SK-N-MC (cell line): ENCODE measurements at places on chromosomes 12 and 14.

GRCh38 chr12:76571256-76571655 lies 11.7 kb upstream of the OSBPL8 start:
- DNase-seq: no peak

GRCh38 chr14:90153429-90153828 lies 91.6 kb downstream of the KCNK13 start:
- no peak for DNase-seq

- DNase-seq: peak; percentile 32
Measured at GRCh38 chr14:88005978-88006851, 1.3 kb downstream of the GPR65 start.

DNA sequence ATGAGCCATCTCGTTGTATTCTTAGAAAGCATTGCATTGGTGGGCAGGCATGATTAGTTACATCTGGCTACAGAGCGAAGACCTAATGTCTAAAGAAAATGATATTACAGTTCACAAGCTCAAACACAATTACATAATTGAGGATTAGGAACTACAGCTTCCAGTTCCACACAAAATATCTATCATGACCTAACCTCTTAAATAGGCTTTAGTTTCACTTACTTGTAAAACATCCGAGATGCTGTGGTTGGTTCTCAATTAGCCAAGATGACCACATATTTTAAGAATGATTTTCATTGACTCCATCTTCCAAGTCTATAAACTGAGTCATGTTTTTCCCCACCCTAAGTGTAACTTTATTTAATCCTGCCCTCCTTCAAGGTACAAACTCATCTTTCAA lies 69.5 kb downstream of the LRIG3 start:
- DNase-seq: no peak

- DNase-seq: no peak
Measured at GRCh38 chr12:79883216-79883615, 51.7 kb downstream of the PPP1R12A start.

- no peak for DNase-seq
Measured at GRCh38 chr12:96398424-96399119, 1.7 kb downstream of the CDK17 start.

DNA sequence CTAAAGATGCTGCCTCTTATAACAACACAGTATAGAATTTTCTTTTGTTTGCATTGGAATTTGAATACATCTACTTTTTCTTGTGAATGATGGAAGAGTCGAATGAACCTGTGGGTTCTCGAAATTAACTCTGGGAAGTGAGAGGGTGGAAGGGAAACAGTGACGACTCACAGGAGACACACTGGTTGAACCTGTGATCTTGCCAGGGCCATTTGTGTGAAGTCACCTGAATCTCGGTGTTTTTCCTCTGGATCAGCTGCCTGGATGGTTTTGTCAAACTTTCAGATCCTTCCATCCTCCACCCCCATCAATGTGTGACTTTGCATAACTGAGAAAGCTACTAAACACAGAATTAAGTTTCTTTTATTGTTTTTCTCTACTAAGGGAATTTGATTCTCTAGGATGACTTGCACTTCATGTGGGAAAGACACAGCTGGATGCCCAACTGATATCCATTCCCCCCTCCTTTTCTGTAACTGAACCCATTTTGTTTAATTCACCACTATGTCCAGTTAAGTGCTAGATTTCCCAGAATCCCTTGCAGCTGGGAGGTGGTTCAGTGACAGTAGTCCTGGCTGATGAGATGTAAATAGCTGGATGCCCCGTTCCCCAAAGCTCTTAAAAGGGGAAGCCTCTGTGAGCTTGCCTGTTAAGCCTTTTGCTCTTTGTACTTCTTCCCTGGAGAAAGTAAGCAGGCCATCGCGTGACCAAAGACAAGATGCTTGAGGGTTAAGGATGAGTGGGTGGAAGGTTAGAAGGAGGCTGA lies 6.3 kb downstream of the PPFIBP1 start:
- no peak for DNase-seq

GRCh38 chr12:113933201-113933786 lies 32.8 kb downstream of the RBM19 start:
- DNase-seq: no peak

GRCh38 chr14:95197551-95197950 lies 40.2 kb upstream of the DICER1 start:
- DNase-seq: no peak

DNA sequence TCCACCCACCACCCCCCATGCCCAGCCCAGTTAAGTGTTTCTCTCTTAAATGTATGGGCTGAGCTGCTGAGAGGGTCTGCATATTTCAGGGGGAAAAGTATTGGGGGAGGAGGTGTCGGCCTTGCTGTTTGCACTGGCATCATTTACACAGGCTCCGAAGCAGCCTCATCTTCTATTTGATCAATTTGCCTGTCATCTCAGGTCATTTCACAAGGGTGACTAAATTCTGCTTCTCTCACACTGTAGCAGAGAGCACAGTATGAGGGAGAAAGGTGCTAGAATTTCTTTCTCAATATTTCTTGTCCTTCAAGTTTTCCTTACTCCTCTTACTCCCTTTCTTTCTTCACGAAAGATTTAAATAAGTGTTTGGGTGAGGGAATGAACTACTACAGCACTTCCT lies 135.9 kb downstream of the AACS start:
- no peak for DNase-seq

DNA sequence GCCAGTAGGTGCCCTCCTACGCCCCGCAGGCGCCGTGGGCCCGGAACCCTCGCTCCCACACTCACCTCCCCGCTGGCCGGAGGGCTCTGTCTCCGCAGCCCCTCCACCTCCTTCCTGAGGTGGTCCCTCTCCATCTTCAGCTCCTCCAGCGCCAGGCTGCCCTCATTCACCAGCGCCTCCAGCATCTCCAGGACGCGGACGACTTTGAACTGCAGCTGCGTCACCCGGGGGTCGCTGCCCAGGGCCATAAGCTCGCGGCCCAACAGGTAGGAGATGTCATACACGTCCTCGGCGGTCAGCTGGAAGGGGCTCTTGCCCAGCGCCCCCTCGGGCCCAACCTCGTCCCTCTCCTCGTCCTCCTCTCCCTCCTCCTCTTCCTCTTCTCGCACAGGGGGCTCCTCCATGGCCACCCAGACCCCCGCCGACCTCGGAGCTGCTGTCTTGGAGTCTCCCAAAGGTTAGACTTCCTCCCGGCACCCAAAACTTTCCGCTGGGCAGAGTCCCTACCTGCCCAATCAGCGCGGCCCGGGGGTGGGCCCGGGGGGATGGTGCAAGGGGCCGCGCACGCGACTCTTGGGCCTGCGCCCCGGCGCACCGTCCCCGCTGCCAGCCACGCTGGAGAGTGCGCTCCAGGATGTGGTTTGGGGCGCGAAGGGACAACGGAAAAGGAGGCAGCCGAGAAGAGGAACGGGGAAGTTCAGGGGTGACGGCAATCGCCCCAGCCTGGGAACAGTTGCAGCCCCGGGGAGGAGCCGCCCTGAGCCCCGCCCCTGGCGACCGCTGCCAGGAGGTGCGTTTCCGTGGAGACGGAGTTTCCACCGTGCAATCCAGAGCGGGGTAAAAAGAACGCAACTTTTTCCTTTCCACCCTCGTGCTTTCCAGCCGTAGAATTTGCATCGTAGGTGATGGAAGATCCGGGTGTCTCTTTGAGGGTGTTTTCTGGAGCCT lies at the start of gene RILPL2:
Gene RILPL2 (minus strand): TSS at position 668 of the 948 bp plus-strand sequence. CDS start 264 bp downstream, at position 404.
- no peak for DNase-seq

- no peak for DNase-seq
Measured at GRCh38 chr12:24212496-24212895, 263.0 kb upstream of the SOX5 start.

- DNase-seq: no peak
Measured at GRCh38 chr12:64678248-64678647, 68.0 kb downstream of the RASSF3 start.

- peak; percentile 52 for DNase-seq
Measured at GRCh38 chr12:132593938-132594358, 16.4 kb downstream of the LRCOL1 start.

GRCh38 chr12:49698619-49699545 lies 8.3 kb downstream of the FMNL3 start:
- no peak for DNase-seq

DNA sequence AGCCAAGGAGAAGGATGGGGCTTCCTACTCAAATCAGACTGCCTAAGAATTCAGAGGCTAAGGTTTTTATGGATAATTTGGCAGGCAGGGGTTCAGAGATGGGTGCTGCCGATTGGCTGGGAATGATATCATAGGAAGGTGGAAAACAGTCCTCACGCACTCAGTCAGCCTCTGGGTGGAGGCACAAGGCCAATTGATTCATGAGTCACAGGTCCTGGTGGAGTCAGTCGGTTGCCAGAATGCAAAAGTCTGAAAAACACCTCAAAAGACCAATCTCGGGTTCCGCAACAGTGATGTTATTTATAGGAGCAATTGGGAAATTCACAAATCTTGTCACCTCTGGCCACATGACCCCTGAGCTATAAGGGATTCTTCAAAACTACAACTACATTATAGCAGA lies 105.5 kb downstream of the GXYLT1 start:
- DNase-seq: no peak

- no peak for DNase-seq
Measured at GRCh38 chr14:82432301-82433105, 898.9 kb upstream of the SEL1L start.

- no peak for DNase-seq
Measured at GRCh38 chr12:102570256-102570655, 89.9 kb upstream of the IGF1 start.

- DNase-seq: no peak
Measured at GRCh38 chr12:97612075-97612474, 149.5 kb downstream of the RMST start.

DNA sequence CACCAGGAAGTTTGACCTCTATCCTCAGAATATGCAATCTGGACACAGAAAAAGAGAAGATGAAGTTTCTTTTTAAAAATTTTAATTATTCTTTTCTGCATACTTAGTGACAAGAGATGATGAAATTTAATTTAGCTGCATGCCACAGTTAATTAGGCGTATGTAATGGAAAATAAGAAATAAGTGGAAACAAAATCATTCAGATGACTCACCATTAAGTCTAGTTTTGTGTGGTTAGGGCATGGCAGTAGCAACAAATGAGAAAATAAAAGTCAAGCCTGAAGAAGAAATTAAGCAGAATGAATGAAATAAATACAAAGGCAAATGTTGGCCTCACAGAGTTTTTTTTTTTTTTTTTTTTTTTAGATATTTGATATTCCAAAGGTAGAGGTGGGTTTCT lies 30.9 kb upstream of the KLRD1 start:
- DNase-seq: no peak
